Renal cortex interstitium (tissue), 15 donors: ENCODE measurements at places on chromosomes 16 and 17.

DNA sequence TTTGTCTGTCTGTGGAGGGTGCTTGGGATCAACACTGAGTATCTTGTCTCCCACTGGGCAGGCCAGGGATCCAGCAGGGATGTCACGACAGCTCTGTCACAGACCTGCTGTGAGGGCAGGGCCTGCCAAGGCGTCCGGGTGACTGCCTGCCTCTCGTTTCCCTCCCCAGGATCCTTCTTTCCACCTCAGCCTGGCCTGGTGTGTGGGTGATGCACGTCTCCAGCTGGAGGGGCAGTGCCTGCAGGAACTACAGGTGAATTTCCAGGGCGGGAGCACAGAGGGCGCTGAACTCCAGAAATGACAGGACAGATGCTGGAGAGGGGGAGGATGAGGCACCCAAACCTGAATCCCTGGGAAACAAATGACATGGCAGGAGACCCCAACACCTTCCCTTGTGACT lies 6.8 kb upstream of the MMP15 start:
- no peak for DNase-seq

DNA sequence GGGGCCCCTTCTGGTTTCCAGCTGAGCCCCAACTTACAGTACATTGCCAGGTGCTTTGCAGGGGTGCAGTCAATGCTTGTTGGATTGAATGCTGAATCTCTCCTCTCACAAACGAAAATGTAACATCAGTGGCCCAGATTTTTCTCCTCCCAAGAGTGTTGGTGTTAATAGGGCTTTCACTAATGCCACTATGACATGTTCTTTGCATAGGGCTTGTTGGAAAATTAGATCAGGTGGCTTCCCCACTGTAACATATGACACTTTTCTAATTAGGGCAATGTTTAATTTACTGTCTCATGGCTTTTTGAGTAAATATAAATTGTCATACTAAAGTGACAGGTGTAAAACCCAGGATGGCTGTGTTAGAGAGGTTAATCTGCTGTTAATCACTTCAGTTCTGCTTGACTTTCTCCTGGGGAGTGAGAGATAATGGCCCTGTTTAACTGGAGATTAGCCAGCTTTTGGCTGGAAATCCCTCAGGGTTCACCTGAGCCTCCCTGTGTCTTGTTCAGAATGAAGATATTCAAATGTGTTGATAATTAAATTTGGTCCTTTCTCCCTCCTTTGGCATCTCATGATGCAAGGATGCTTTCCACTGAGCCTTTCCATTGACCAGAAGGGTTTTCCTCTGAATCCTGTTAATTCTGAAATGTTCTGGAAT lies 502.3 kb downstream of the RBFOX1 start:
- DNase-seq = no peak

- no peak for DNase-seq
These were observed 15.8 kb upstream of the CCL5 start for GRCh38 chr17:35895636-35896587.

DNA sequence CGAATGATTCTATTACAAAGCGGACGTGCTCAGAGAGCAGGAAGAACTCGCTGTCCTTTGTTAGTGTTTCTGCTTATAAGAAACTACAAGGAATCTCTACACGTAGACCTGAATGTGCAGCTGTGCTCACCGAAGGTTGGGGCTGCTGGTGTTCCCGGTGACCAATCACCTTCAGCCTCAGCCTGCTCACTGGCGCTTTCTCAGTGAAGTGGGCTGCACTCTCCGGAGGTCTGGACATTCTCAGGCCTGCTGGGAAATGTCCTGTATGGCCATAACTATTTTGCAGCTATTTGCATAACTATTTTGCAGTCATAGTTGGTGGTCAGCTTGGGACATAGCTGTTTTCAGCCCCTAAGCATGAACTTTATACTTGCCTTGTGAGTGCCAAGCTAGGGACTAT lies 9.7 kb upstream of the CIAO3 start:
- DNase-seq = no peak

GRCh38 chr17:39486242-39486641 lies 25.0 kb downstream of the CDK12 start:
- DNase-seq = no peak

DNA sequence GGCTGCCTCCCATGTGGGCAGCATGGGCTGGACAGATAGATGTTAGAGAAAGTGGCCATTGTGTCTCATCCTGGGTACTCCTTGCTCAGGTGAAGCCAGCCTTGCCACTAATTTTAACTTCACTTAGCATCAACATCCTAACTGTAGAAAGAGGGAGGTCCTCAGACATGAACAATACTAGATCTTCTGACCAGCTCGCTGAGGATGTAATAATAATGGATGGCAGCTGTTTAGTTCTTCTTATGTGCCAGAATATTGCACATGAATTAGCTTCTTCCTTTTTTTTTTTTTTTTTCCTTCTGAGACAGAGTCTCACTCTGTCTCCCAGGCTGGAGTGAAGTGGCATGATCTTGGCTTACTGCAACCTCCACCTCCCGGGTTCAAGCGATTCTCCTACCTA lies 232.4 kb downstream of the CCDC182 start:
- no peak for DNase-seq

- no peak for DNase-seq
These were observed 49.6 kb upstream of the AMZ2 start for GRCh38 chr17:68197997-68198930.

- DNase-seq = no peak
These were observed 16.6 kb downstream of the RMI2 start for GRCh38 chr16:11361701-11362451.

DNA sequence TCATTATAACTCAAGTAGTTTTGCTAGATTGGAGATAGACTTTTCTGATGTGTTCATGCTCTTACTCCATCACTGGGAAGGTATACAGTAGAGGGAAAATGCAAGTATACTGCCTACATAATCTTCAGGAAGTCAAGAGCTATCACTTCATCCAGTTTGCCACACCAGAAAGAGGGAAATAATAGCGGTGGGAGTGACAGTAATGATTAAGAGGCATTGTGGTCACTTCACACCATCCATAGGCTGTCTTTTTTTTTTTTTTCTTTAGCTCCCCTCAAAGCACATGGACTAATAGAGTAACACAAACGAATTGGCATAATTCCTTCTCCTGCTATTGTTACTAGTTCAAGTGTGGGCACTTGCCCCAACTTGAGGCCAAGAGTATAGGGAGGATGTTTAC lies 28.4 kb upstream of the HLF start:
- no peak for DNase-seq

- no peak for DNase-seq
These were observed 632 bp downstream of the CYBC1 start for GRCh38 chr17:82449883-82450356.

DNA sequence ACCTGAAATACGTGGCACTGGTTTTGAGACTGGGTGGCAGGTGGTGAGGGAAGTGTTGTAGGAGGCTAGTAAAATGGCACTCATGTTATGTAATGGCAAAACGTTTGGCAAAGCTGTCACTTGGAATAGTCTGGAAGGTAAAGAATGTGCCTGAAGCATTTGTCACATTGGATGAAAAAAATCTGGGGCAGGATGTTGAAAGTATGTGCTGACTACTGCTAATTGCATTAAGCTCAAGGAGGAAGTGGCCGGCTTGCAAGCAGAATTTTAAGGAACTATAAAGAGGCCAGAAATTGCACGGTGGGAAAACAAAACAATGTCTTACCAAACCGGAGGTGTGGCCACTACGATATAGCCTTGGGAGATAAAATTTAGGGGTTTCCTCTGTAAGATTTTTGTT lies 26.6 kb upstream of the NLRP1 start:
- DNase-seq = no peak

- no peak for DNase-seq
These were observed 33.3 kb downstream of the RHBDL3 start for GRCh38 chr17:32298721-32299579.

- DNase-seq = no peak
These were observed 1.8 kb downstream of the MAPT start for GRCh38 chr17:45895969-45896785.

DNA sequence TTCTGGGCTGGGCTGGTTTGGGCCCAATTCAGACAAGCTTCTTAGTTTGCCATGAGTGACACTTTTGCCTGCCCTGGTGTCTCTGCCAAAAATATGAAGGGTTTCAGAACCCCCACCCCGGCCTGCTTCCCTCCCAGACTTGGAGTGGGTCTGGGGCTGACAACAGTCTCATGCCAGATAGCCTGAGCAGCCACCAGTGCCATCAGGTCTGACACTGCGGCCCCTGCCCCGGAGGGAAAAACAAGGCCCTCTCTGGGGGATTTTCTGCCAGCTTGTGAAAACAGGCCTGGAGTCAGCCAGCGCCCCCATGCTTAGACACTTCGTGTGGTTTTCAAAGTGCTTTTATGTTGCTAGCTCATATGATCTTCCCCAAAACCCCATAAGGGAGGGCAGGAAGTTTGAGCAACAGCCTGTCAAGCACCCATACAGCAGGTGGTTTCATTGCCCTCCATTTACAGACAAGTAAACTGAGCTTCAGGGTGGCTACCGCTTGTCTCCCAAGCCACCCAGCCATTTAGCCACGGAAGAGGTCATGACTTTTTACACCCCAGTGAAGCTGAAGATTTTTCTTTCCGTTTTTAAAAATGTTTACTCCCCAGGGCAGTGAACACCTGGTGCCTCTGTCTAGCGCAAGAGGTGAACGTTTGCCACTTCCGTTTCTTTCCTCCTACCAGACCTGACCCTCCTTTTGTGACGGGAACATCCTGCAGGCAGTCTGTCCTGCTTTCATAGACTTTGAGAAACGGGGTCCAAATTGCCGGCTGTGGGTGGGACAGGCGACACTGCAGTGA lies 300.6 kb downstream of the SEC14L1 start:
- DNase-seq = no peak

DNA sequence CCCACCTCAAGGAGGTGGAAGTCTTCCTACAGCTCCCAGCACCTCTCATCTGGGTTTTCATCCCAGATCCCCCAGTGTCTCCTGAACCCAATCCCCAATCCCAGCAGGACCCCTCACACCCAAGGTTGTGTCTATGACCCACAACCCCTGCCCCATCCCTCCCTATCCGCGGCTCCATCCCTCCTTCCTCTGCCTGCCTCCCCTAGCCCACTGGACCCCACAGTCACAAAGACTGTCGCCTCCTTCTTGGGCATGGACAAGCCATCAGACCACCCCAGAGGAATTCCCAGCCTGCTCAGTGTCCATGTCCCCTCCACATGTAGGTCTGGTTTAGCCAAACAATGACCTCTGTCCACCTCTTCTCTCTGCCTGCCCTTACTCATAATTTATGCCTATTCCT lies 12.3 kb downstream of the CES1 start:
- DNase-seq = no peak

- peak; percentile 15 for DNase-seq
These were observed 488.5 kb upstream of the SOX9 start for GRCh38 chr17:71632328-71632727.

DNA sequence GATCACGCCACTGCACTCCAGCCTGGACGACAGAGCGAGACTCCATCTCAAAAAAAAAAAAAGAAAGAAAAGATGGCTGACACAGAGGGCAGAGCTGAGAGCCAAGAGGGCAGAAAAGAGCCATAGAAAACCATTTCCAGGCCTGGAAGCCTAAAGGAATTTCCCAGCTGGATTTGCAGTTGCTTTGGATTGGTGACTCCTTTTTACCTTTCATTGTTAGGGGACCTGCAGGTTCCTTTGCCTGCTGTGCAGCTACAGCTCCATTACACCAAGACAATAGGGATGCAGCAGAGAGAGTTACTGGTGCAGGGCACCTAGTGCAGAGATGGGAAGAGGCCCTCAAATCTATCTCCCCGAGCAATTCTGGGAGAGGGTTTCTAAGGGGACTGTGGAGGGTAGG lies 18.4 kb downstream of the ZNF668 start:
- no peak for DNase-seq

DNA sequence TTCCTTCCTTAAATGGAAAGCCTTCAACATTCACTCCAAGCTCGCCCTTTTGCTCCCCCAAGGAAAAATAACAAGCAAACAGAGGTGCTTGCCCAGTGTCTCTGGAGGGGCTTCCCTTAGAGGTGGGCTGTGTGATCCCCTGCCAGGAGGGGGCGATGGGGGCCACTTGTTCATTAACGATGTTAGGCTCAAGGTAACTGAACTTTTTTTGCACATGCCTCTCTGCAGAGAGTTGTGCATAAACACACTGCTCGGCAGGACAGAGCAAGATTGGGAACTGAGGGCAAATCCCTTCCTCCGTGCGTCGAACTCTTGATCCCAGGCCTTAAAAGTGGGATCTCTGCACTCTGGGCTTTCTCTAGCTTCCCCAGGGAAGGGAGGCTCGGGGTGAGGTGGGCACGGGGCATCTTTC lies 15.5 kb upstream of the NAGLU start:
- no peak for DNase-seq

- DNase-seq = no peak
These were observed 58.6 kb upstream of the TOB1 start for GRCh38 chr17:50924800-50925199.

DNA sequence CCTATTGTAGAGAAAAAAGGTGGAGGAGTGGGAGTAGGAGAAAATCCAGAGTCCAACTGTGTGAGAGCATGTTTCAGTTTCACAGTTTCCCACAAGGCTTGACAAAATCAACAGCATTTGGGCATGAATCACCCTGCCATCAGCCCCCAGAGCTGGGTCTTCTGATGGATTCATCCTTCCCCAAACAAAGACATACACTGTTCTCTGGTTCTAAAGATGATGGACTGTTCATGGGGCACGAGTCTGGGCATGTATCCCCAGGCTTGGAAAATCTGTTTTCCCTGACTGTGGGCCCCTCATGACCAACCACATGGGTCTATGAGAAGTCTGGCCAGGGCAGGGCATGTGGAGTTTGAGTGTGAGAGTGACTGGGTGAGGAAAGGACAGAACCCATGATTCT lies 210.4 kb upstream of the IRX5 start:
- DNase-seq = no peak

- no peak for DNase-seq
These were observed 1.7 kb downstream of the PIRT start for GRCh38 chr17:10836145-10836544.

DNA sequence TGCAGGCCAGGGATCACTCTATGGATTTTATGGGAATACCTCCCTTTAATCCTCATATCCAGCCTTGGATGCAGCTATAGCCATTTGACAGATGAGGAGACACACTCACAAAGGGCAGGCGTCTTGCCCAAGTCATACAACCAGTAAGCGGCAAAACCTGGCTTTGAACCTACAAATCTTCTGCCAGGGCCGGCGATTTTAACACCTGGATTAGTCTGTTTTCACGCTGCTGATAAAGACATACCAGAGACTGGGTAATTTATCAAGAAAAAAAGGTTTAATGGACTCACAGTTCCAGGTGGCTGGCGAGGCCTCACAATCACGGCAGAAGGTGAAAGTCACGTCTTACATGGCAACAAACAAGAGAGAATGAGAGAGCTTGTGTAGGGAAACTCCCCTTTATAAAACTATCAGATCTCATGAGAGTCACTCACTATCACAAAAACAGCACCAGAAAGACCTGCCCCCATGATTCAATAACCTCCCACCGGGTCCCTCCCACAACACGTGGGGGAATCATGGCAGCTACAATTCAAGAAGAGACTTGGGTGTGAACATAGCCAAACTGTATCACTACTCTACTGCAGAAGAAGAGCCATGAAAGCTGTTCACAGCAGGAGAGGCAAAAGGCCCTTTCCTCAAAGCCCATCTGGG lies 67.5 kb downstream of the XYLT1 start:
- DNase-seq = no peak
